Thyroid gland (tissue), 4 donors: ENCODE measurements at places on chromosomes 3 and 15.

DNA sequence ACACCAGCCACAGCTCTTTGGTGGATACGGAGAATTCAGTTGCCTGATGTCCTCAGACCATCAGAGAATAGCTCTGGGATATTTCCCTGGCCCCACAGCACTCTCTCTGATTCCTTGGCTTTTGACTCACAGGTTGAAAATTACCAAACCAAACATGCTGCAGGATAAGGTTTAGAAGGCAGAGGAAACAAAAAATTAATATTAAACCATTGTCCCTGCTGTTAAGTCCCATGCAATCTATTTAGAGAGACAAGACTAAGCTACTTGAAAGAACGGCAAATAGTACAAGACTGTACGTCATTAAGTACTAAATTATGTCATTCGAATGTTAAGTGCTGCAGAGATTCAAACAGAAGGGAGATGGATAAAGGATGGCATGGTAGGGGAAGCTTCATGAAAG, 501.4 kb downstream of the MECOM start:
- no peak for DNase-seq

- DNase-seq = no peak
These were observed 24.2 kb upstream of the CLRN1 start for GRCh38 chr3:150996731-150997130.

DNA sequence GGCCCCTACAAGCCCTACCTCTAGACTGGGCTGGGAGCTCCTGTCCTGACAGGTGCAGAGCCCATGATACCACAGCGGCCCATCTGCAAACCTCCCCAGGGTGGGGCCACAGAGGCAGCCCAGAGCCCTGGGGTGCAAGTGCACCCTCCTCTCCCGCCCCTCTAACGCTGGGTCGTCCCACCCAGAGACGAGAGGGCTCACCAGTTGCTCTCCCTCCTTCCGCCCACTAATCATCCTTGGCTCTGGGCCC, 742 bp downstream of the TNK2 start:
- DNase-seq = no peak

DNA sequence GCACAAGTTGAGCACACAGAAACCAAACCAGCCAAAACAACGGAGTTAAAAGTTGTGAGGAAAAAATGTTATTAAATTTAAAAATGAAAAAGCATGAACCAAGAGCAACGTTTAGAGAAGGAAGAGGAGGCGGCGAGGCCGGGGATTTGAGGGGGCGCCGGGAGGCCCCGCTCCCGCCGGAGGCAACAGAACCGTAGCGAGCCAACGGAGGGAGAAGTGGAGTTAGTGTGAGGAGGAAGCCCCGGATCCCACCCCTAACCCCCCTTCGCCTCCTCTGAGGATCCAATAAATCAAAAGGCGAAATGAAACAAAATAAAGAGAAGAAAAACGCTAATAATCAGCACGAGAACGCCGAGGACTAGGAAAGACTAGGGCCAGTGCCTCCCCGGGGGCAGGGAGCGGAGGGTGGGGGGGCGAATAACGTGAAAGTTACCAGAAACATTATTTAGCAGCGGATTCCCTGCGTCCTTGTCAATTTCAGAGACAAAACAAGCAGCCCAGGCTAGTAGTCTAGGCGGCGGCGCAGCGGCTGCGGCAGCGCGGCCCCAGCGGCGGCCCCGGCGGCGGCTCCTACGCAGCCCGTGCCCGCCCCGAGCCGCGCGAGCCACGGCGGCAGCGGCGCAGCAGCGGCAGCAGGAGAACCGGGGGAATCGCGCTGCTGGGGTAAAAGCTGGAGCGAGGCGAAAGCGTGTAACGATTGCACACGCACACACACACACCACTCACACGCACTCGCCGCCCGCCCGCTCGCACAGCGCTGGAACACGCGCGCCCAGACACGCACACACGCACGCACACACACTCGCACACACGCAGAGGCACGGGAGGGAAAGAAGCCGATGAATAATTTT, 1.7 kb downstream of the MEIS2 start:
- DNase-seq = peak; percentile 30

GRCh38 chr15:22811640-22812039, 25.2 kb downstream of the NIPA1 start:
- peak; percentile 20 for DNase-seq
